NCI-H2029 treated with DMSO at 0.1 percent for 48 hours (cell line): ENCODE measurements at places on chromosomes 13 and 19.

- no peak for DNase-seq
Observed at GRCh38 chr13:109253316-109253715, 533.1 kb downstream of the IRS2 start.

DNA sequence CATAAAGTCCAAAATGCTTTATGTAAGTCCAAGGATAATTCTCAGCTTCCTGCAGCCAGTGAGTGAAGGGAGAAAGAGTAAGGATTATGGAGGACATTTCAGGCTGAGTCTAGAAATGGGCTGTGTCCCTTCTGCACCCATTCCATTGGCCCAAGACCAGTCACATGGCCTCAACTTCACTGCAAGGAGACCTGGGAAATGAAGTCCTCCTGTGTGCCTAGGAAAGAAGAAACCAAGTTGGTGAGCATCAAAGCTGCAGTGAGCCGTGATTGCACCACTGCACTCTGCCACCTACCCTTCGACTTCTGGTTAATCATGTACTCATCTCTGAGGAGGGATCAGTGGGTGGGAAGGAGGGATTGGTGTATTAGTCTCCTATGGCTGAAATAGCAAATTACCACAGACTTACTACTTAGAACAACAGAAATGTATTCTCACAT is 3.6 kb upstream of the CD37 start:
- DNase-seq, result no peak

DNA sequence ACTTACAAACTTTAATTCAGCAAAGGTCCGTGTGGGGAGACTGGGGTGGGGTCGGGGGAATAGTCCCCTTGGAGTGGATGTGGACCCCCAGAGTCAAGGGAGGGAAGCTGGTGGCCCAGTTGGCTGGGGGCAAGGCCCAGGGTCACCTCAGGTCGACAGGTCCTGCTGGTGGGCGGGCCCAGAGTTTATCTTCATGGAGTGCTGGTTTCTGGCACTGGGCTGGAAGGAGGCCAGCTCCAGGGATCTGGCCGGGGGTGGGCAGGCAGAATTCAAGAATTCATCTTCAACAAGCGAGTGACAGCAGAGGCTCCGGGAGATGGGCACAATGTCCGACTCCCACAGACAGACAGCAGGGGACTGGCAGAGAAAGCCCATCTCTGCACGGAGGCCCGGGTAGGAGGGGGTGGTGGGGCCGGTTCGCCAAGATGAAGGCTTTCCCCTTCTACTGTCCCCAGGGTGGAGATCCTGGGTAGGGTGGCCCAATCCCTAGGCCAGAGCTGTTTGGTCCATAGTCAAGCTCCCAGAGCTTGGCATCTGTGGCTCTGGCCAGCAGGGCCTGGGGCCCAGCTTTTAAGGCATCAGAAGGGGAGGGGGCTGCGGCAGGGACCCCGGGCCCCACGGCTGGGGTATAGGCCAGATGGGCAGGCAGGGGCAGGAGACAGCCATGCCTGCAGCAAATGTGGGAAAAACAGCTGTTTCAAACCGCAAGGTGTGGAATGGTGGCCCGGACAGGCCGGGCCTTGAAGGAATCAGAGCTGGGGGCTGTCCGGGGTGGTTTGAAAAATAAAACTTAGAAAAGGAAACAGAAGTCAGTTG is 622 bp upstream of the FDX2 start:
- no peak for DNase-seq

DNA sequence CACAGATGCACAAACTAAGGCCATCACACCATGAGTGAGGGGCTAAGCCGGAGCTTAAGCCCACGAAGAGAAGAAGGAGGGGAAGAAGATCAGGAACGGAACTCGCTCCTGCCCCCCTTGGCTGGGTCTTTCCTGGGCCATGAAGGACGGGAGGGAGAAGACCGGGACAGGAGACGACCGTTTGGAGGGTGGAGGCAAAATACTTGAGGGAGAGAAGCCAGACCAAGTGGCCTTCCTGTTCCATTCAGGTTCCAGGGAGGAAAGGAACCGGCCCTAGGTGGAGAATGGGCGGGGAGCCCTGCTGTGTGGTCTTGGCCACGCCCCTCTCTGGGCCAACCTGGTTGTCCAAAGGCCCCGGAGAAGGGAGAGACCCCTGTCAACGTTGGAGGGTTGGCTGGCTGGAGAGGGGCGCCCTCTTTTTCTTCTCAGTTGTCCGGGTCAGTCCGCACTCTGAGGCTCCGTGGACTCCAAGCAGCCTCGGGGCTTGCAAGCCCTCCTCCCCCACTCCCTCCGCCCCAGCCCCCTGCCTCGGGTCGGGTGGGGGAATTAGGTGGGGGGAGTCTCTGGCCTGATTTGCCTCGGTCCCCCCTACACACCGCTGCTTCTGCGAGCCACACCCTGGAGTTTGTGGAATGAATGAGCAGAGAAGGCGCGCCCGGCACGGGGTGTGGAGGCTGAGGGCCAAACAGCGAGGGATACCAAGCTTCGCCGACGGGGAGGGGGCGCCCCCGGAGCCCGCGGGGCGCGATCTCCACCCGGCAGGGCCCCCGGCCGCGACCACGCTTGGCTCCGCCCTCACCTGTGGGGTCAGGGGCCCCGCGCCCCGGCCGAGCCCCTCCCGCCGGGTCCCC is 757 bp downstream of the FBN3 start:
- peak; percentile 49 for DNase-seq

DNA sequence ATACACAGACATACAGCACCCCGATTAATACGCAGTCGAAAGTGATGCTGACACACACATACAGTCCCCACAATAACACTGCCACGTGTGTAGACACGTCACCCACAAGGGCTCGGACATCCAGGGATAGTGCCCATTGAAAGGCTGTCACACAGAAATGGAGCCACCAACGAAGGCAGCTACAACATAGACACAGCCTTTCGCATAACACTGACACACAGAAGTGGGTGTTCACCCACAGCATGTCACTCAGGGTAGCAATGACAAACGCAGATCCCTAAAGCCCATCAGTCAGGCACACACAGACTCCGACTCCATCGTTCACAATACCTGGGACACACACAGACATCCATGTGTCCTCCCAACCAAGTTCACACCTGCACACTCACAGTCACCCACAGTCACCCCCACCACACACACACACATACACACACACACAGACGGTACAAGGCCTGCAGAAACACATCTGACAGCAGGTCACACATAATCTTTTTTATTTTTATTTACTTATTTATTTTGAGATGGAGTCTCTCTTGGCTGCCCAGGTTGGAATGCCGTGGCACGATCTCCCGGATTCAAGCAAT is 10.4 kb upstream of the NANOS3 start:
- DNase-seq, result no peak

DNA sequence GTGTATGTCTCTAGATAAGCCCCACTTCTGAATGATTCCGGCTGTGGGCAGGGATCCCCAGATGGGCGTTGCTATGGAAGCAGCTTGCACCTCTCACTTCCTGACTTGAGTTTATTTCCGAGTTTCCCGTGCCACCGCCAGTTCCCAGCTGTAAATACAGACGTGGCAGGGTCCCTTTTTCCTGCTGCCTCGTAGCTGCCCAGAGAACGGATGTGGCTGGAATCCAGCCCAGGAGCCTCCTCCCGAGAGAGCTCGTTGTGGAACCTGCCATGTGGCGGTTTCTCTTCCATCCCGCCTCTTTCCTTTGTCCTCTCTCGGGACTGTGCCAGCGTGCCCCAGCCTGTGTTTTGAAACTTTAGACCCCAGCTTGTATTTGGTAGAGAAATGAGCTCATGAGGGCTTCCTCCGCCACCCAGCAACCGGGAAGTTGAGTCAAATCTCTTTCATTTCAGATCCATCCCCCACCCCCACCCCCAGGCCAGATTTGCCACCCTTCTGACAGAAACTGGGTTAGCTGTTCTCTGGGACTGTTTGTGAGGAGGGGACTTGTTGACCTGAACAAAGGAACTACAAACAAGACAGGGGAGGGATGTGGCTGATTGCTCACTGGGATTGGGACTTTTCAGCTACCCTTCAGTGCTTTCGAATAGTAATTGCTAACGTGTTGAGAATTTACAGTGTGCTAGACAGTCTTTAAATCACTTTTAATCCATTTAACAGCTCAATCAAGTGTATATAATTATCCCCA is 96.6 kb downstream of the SIPA1L3 start:
- DNase-seq, result peak; percentile 91

- DNase-seq, result no peak
Observed at GRCh38 chr13:103243495-103243894, 177.3 kb upstream of the SLC10A2 start.

DNA sequence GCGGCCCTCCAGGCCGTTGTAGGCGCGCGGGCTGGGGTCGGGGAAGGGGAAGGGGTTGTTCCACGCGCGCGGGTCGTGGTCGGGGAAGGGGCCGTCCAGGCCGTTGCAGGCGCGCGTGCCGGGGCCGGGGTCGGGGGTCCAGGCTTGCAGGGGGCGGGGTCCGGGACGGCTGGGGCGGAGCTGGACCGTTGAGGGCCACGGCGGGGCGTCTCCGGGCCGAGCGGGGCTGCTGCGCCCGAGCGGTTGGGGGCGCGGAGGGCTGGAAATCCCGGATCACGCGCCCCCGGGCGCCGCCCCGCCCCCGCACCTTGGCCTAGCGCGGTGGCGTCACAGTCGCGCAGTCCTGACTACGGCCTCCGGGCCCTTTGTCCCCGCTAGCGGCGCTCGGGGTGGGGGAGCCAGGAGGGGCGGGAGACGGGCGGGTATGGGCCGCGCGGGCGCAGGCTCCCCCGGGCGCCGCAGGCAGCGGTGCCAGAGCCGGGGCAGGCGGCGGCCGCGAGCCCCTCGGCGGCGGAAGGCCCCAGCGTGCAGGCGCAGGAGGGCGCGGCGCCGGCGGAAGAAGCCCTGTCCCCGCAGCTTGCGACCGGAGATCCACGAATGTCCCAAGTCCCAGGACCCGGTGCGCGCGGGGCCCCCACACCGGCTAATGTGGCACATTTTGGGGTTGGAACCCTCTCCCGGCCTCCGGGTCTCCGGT is 665 bp downstream of the GPX4 start:
- no peak for DNase-seq

DNA sequence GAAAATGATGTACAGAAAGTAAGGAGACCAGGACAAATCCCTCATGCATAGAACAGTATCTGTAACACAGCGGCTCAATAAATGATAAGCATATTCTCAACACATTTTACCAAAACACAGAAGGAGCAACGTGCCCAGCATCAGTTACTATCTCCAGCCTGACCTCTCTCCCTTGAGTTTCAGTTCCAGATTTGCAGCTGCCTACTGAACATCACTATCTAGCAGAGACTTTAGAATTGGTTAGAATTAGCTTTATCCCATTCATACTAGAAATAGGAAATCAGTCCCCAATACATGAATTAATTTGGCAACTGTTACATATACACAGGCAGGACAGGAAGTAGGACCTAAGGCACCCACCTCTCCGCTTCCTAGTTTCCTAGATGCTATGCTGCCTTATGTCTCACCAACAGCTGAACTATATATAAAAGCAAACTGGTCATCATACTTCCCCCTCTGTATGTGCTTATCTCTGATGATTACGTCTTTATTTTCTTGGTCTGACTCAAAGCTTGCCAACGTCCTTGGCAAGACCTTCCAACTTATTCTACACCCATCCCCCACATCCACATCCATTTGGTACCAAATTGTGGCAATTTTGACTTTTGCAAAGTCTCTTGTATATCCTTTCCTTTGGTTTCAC is 61.1 kb downstream of the SACS start:
- no peak for DNase-seq

- DNase-seq, result no peak
Observed at GRCh38 chr19:18514800-18515682, 6.8 kb downstream of the ELL start.

- no peak for DNase-seq
Observed at GRCh38 chr13:98824376-98825160, 72.1 kb upstream of the SLC15A1 start.

DNA sequence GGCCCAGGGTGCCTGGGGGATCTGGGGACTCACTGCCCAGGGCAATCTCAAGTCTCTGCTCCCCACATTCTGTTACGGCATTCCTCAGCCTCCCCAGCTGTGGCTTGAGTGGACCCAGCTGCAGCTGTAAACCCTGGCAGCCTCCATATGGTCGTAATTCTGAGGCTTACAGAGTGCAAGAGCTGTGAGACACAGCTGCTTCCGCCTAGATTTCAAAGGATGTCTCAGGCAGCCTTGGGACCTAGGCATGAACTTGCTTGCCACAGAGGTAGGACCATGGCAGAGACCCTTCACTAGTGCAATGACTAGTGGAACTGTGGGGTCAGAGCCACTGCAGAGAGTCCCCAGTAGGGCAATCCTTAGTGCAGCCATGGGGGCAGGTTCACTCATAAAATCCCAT is 297.5 kb downstream of the ENOX1 start:
- DNase-seq, result no peak

GRCh38 chr13:51823863-51824262 is 19.9 kb upstream of the DHRS12 start:
- DNase-seq, result no peak

- DNase-seq, result no peak
Observed at GRCh38 chr19:51140441-51140840, 1.7 kb upstream of the SIGLEC7 start.

- DNase-seq, result no peak
Observed at GRCh38 chr13:84491952-84492351, 609.7 kb upstream of the SLITRK1 start.

DNA sequence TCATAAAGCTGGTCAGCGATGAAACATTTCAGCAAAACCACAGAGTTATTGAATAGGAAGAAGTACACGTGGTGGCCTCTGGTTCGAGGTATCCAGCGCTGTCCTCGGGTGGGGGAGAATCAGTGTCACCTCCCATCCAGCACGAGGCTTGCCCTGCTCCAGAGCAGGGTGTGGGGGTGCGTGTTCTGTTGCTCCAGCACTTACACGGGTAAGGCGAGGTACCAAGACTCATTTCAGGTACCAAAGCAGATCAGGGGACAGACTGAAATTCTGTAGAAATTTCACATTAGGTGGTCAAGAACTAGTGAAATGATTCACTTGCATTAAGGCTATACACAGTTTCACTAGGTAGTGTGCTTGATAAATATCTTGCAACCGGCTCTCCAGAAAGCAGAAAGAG is 164.2 kb upstream of the SOX1 start:
- no peak for DNase-seq

- DNase-seq, result no peak
Observed at GRCh38 chr13:51168623-51169022, 53.6 kb upstream of the FAM124A start.

GRCh38 chr13:46687810-46688209 is 109.2 kb downstream of the ESD start:
- DNase-seq, result no peak

DNA sequence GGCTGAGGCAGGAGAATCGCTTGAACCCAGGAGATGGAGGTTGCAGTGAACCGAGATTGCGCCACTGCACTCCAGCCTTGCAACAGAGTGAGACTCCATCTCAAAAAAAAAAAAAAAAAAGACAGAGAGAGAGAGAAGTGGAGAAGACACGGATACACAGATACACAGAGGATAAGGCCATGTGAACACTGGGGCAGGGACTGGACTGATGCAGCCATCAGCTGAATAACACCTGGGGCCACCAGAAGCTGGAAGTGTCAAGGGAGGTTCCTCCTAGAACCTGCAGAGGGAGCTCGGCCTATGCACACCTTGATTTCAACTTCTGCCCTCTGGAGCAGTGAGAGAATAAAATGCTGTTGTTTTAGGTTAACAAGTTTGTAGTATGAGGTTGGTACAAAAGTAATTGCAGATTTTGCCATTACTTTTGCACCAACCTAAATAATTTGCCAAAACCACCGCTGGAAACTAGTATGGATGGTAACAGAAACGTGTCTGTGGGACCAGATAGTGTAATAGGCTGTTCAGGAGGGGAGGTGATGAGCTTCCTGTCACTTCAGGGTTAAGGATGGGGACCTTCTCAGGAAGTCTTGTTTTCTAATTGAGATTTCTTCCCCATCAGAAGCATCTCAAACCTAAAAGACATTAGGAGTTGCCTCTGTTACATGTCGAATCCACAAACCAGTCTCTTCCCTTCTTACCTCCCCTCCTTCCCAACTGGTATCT is 36.4 kb upstream of the IGSF23 start:
- DNase-seq, result peak; percentile 15
